ENCODE measurements at places on chromosomes 2 and 18. TPM values are rescaled to one million over a fixed set of nuclear protein-coding genes. Genes with fewer than 3 reads are reported as not detected.

SP140L gene
- polyA plus RNA-seq = 11.4 TPM

CD8B2 gene
- not detected for polyA plus RNA-seq

FIGN gene
- polyA plus RNA-seq = 2.1 TPM

SPC25 gene
- 2.6 TPM for polyA plus RNA-seq

Data from AG04450 (cell line).